Activated CD8-positive, alpha-beta T cell treated with anti-CD3 and anti-CD28 coated beads, Interleukin-2, amount 10 ng/mL, durations not matched to agents 7 days and 5 days (primary cell): ENCODE measurements at places on chromosomes 7 and 10. TPM values are rescaled to one million over a fixed set of nuclear protein-coding genes. Genes with fewer than 3 reads are reported as not detected.

The ZNF488 gene
- not detected for total RNA-seq

The ERLIN1 gene
- total RNA-seq = 17.0 TPM

The CHST15 gene
- not detected for total RNA-seq

The PDE6C gene
- total RNA-seq = not detected

The HSPA12A gene
- total RNA-seq = not detected

DNA sequence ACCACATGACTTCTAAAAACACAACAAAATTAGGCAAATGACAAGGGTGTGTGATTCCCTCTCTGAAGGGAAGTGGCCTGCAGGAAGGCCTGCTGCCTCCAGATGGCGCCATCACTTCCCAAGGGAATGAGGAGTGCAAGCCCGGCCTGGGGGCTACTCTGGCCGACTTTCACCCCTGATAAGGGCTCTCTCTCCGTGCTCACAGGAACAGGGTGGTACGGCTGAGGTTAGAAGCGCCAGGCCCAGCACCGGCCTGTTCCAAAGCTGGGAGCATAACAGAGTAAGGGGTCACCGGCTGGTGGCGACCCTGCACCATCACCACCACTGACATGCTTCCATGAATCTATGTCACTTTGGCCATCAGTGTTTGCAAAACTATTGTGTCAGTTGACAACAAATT lies 13.1 kb downstream of the RBP3 start:
- DNase-seq = peak; percentile 41
- H3K27me3 ChIP-seq = no peaks in the 10 kb centered on the region
- H3K4me1 ChIP-seq = no peaks in the 10 kb centered on the region
- H3K27ac ChIP-seq = no peak overlapping the region

- no peak overlapping the region for H3K4me3 ChIP-seq
- peaks cover 37% of the 10 kb centered on the region for H3K36me3 ChIP-seq
- DNase-seq = no peak
- peaks cover 56% of the 10 kb centered on the region for H3K4me1 ChIP-seq
Measured at GRCh38 chr7:5774136-5774535, 7.3 kb downstream of the RNF216 start.

DNA sequence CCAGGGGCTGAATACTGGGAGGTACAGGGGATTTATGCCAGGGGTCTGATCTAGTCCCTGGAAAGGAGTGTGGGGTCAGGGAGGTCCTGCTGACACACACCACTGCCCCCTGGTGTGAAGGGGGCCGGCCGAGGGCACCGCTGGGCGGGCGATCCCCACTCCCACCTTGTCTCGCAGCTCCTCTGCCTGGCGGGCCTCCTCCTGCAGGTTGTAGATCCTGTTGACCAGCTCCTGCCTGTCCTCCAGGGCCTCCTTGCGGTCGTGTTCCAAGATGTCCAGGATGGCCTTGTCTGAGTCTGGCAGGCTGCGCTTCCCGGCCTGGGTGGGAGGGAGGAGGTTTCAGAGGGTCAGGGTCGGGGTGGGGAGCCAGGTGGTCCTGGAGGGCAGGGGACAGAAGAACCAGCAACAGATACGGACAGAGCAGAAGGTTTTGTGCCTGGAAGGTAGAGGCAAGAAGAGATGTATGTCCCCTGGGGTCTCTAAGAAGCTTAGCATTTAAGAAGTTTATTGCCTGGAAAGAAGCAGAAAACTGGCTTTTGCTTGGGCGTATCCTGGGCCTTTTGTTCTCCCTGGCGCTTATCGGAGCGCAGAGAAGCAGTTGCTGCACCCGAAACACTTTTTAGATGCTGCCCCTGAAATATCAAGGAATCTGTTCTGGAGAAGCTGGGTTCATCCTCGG lies 94.5 kb upstream of the GNA12 start:
- no peak overlapping the region for H3K4me3 ChIP-seq
- DNase-seq = no peak
- H3K36me3 ChIP-seq = peaks cover 79% of the 10 kb centered on the region
- peaks cover 21% of the 10 kb centered on the region for H3K4me1 ChIP-seq
- no peak overlapping the region for H3K27ac ChIP-seq
- H3K27me3 ChIP-seq = no peaks in the 10 kb centered on the region

GRCh38 chr7:66627151-66627681 lies 1.5 kb upstream of the KCTD7 start:
- no peak for DNase-seq
- H3K27me3 ChIP-seq = peaks cover 7% of the 10 kb centered on the region
- peak overlapping the region; percentile 63 for H3K4me3 ChIP-seq
- H3K27ac ChIP-seq = peak overlapping the region; percentile 14
- H3K4me1 ChIP-seq = peaks cover 40% of the 10 kb centered on the region
- H3K36me3 ChIP-seq = peaks cover 14% of the 10 kb centered on the region

GRCh38 chr7:106279425-106280197 lies 5.2 kb downstream of the NAMPT start:
- peak; percentile 39 for DNase-seq
- no peaks in the 10 kb centered on the region for H3K27me3 ChIP-seq
- peaks cover 58% of the 10 kb centered on the region for H3K4me1 ChIP-seq
- H3K36me3 ChIP-seq = peaks cover 36% of the 10 kb centered on the region
- H3K27ac ChIP-seq = peak overlapping the region; percentile 66

GRCh38 chr7:34838329-34838728 lies 180.3 kb downstream of the NPSR1 start:
- no peaks in the 10 kb centered on the region for H3K36me3 ChIP-seq
- no peak overlapping the region for H3K27ac ChIP-seq
- H3K4me1 ChIP-seq = no peaks in the 10 kb centered on the region
- H3K4me3 ChIP-seq = no peak overlapping the region
- peaks cover 2% of the 10 kb centered on the region for H3K27me3 ChIP-seq
- no peak for DNase-seq

GRCh38 chr7:129604713-129605437 lies 6.6 kb upstream of the NRF1 start:
- no peak overlapping the region for H3K4me3 ChIP-seq
- H3K27me3 ChIP-seq = no peaks in the 10 kb centered on the region
- H3K27ac ChIP-seq = no peak overlapping the region
- H3K36me3 ChIP-seq = peaks cover 23% of the 10 kb centered on the region
- peaks cover 23% of the 10 kb centered on the region for H3K4me1 ChIP-seq
- no peak for DNase-seq

DNA sequence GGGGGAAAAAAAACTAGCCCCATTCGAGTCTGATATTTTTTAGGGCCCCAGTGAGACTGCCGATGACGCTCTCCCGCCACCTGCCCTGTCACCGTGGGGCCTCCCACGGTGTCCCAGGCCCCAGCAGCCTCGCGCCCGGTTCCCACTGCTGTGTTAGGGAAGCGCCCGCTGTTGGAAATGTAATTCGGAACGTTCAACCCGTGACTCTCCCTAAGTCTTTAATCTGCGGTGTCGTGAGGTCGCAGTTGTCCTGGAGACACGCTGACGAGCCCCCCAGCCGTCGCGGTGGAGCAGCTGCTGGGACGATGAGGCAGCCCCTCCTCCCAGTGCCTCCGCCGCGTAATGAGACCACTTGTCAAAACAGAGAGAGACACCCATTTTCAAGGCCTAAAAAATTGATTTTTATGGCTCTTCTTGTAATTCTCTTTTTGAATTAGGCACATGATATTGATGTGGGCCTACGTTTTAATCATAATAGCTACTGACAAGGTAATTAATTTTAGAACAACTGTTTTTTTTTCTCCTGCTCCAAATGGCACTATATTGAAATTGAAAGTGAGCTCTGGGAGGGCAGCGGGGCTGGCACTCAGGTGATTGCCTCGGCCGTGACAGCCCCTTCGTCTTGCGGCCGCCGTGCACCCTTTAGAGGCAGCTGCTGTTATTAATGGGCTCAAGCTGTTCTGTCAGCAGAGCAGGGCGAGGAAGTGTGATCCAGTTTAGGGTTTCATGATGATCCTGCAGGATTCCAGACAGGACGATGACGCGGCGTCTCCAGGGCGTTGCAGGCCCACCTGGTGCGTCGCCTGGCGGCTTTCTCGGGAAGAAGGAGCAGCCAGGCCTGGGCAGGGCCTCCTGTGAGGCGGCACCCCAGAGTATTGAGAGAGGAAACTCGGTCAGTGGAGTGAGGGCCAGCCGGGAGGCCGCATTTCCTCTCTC lies 63.3 kb downstream of the NKX6-2 start:
- no peak for DNase-seq
- no peaks in the 10 kb centered on the region for H3K4me1 ChIP-seq
- peaks cover 2% of the 10 kb centered on the region for H3K36me3 ChIP-seq
- H3K4me3 ChIP-seq = no peak overlapping the region
- H3K27me3 ChIP-seq = no peaks in the 10 kb centered on the region

- H3K36me3 ChIP-seq = peaks cover 7% of the 10 kb centered on the region
- peaks cover 19% of the 10 kb centered on the region for H3K4me1 ChIP-seq
- no peak overlapping the region for H3K27ac ChIP-seq
- no peaks in the 10 kb centered on the region for H3K27me3 ChIP-seq
Measured at GRCh38 chr10:74233281-74233680, 82.3 kb downstream of the ADK start.

- no peak for DNase-seq
- H3K4me3 ChIP-seq = no peak overlapping the region
- no peaks in the 10 kb centered on the region for H3K27me3 ChIP-seq
- peaks cover 11% of the 10 kb centered on the region for H3K36me3 ChIP-seq
Measured at GRCh38 chr7:8111282-8111960, 142.8 kb downstream of the GLCCI1 start.

- H3K27me3 ChIP-seq = no peaks in the 10 kb centered on the region
- no peak for DNase-seq
- peaks cover 56% of the 10 kb centered on the region for H3K36me3 ChIP-seq
- H3K27ac ChIP-seq = no peak overlapping the region
Measured at GRCh38 chr7:127717502-127718339, 65.7 kb downstream of the SND1 start.

GRCh38 chr10:47176206-47176902 lies 123.6 kb upstream of the GDF10 start:
- H3K36me3 ChIP-seq = no peaks in the 10 kb centered on the region
- H3K4me1 ChIP-seq = no peaks in the 10 kb centered on the region
- H3K27me3 ChIP-seq = no peaks in the 10 kb centered on the region
- H3K4me3 ChIP-seq = no peak overlapping the region

- no peaks in the 10 kb centered on the region for H3K4me1 ChIP-seq
- DNase-seq = no peak
- H3K27ac ChIP-seq = no peak overlapping the region
- no peaks in the 10 kb centered on the region for H3K27me3 ChIP-seq
- H3K4me3 ChIP-seq = no peak overlapping the region
Measured at GRCh38 chr7:70733090-70733489, 398.9 kb upstream of the GALNT17 start.

- peaks cover 10% of the 10 kb centered on the region for H3K36me3 ChIP-seq
- H3K27ac ChIP-seq = peak overlapping the region; percentile 27
- H3K4me3 ChIP-seq = peak overlapping the region; percentile 5
- peaks cover 10% of the 10 kb centered on the region for H3K27me3 ChIP-seq
- peaks cover 29% of the 10 kb centered on the region for H3K4me1 ChIP-seq
Measured at GRCh38 chr10:49508249-49508648, 30.7 kb downstream of the ERCC6 start.

DNA sequence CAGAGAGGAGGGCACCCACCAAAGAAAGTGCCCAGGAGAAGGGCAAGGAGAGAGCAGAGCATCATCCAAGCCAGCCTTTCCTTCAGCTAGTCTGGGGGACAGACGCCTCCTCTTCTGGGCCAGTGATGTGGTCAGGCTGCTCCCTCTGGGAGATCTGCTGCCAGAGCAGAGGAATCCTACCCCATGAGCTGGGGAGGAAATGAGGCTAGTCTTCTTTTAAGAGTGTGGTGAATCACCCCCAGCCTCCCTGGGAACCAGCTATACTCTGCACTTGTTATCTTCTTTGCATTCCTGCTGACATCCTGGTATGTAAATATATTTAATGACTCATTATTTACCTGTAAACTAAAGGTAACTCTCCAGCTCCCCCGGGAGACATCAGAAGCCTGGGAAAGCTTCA lies 41.6 kb upstream of the EPHB6 start:
- no peak overlapping the region for H3K4me3 ChIP-seq
- peaks cover 2% of the 10 kb centered on the region for H3K27me3 ChIP-seq
- no peaks in the 10 kb centered on the region for H3K36me3 ChIP-seq
- peak; percentile 22 for DNase-seq
- H3K27ac ChIP-seq = peak overlapping the region; percentile 54
- peaks cover 53% of the 10 kb centered on the region for H3K4me1 ChIP-seq

- DNase-seq = no peak
- no peak overlapping the region for H3K4me3 ChIP-seq
- peaks cover 10% of the 10 kb centered on the region for H3K27me3 ChIP-seq
- H3K27ac ChIP-seq = no peak overlapping the region
Measured at GRCh38 chr7:127290801-127291361, 38.1 kb upstream of the GRM8 start.

- DNase-seq = no peak
- H3K36me3 ChIP-seq = no peaks in the 10 kb centered on the region
- H3K4me3 ChIP-seq = no peak overlapping the region
- no peaks in the 10 kb centered on the region for H3K4me1 ChIP-seq
- no peak overlapping the region for H3K27ac ChIP-seq
Measured at GRCh38 chr7:37481722-37482288, 33.1 kb upstream of the ELMO1 start.

DNA sequence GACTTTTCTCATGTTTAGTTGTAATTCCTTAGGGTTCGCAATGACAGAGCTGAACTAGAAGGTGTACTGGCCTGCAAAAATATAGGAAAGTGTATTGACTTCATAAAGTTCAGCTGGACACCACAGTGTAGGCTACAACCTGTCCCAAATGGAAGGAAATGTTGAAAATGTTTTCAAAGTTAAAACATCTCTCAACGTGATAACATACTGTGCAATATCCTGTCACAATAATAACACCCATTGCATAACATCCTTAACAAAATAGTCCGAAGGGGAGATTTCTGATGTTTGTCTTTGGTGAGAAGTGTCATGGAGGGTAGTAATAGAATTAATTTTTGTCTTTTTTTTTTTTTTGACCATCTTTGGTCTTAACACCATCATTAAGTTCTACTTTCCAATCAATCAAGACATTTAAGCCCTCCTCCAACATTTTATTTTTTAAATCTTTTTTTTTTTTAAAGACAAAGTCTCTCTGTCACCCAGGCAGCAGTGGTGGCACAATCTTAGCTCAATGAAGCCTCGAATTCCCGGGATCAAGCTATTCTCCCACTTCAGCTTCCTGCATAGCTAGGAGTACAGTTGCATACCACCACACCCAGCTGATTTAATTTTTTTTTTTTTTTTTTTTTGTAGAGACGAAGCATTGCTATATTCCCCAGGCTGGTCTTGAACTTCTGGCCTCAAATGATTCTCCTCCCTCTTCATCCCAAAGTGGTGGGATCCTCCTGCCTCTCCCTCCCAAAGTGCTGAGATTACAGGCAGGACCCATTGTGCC lies 45.7 kb downstream of the DYNC1I1 start:
- no peak for DNase-seq
- H3K27me3 ChIP-seq = no peaks in the 10 kb centered on the region
- no peaks in the 10 kb centered on the region for H3K36me3 ChIP-seq
- no peaks in the 10 kb centered on the region for H3K4me1 ChIP-seq

DNA sequence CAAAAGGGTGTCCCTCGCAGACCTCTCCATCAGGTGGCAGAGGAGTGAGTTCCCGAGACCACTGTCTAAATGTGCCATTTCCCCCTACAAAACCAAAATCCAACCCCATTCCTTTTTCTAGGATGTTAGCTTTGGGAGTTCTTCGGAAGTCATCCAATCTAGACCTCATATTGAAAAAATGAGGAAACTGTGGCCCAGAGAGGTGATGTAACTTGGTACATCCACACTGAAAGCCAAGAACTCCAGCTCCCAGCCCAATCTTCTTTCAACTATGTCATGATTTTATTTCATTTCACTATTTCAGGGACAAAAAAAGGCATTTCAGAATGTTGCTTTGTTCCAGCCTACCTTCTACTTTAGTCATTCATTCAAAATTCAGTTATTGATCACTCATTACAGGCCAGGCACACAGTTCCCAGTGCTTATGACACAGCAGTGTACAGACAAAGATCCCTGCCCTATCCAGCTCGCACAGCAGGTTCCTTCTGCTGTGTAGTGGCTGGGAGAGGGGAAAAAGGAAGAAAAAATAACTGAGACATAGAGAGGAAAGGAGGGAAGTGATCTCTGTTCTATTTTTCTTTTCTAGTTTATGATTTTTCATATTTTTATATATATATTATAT lies 35.8 kb downstream of the SCRN1 start:
- H3K4me3 ChIP-seq = no peak overlapping the region
- peaks cover 48% of the 10 kb centered on the region for H3K4me1 ChIP-seq
- no peak overlapping the region for H3K27ac ChIP-seq
- no peaks in the 10 kb centered on the region for H3K27me3 ChIP-seq

GRCh38 chr7:30930621-30931020 lies 19.0 kb downstream of the AQP1 start:
- H3K4me1 ChIP-seq = no peaks in the 10 kb centered on the region
